ENCODE measurements at places on chromosomes 6 and 20.

GRCh38 chr6:24646771-24647170, 780 bp upstream of the KIAA0319 start:
- DNase-seq: no peak

GRCh38 chr20:36827541-36828279, 48.2 kb upstream of the TLDC2 start:
- no peak for DNase-seq

DNA sequence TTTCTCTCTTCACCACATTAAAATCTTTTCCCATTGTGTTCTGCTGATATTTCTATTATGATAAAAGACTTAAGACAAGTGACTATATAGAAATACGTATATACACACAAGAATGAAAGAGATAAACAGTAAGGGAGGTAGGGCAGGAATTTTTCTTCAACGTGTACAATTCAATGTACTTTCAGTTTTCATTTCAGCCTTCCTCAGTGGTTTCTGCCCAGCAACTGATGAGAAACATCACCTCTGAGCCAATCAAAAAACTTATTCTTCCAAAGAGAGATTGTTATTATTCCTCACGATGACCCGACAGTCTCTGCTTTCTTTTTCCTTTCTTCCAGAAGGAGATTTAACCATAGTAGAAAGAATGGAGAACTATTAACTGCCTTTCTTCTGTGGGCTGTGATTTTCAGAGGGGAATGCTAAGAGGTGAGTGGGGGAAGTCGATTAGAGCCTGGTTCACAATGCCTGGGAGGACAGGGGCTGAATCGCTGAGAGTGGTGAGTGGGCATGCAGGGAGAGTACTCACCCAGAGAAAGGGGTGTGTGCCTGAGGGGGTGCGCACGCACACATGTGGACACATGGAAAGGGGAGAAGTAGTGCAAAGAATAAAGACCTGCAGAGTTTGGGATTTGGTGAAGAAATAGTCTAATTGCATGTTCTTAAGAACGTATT, at the start of gene BTN3A1:
TSS of gene BTN3A1 (plus strand) at position 289 of the 672 bp plus-strand sequence. CDS start 3,289 bp downstream, outside the sequence.
- DNase-seq: peak; percentile 56

DNA sequence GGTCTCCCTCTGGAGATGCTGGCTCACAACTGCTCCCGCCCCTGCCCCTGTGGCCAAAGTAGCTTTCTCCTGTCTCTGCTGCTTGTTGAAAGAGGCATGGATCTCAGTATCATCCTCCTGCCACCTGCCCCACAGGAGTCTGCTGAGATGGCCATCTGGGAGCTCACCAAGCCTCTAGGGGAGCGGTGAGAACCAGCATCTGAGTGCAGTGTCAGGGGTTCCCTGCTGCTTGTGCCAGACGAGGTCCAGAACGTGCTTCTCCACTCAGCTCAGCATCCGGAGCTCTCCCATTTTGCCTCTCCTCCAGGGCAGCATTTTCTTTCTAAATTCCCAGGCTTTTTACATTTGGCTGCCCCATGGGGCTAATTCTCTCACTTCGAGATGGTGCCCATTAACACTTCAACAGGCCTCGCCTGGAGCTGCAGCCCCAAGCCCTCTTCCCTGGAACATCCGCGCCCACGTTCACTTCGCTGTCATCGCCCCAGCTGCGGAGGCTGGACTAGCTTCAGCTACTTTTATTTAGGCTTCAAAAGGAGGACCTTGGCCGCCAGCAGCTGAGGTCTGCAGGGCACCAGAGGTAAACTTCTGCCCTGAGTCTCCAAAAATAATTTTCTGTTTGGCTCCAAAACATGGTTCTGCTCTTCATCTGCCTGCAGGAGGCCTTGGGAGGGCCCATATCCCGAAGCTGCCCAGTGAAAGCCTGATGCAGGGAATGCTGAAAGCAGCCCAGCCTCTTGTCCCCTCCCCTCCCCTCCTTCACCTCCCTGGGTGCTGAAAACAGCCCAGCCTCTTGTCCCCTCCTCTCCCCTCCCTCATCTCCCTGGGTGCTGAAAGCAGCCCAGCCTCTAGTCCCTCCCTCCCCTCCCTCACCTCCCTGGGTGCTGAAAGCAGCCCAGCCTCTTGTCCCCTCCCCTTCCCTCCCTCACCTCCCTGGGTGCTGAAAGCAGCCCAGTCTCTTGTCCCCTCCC, 25.2 kb upstream of the MLN start:
- no peak for DNase-seq

DNA sequence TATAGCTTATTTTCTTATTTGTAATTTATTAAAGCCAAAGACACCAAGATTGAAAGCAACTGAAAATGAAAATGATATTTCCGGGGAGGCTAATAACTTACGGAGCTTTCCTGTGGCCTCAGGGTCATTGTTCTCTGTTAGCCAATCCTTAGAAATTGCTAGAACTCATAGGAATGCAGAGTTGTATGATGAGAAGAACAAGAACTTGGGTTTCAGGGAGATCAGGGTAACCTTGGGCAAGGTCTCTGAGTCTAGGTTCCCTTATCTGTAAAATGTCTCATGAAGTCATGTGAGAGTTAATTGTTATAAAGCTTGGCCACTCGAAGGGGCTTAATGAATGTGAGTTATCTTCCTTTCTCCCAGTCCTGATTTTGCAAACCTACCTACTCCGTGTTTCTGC, 20.1 kb upstream of the SERINC3 start:
- DNase-seq: no peak

DNA sequence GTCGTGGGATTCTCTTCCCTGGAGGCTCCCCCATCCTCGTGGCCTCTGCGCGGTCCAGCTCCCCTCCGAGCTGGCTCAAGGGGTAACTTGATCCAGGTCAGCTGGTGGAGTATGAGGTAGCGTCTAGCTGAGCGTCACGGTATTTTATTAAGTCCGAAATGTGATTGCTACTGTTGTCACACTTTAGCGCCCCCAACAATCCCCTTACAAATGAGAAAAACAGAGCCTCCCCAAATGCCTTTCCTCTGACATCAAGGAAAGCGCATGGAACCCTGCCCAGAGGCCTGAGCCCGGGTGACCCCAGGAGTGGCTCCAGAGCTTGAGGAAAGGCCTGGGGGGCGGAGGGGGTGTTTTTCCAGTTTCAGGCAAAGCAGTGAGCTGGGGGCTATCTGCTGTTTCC, 192.4 kb downstream of the ZMYND8 start:
- no peak for DNase-seq

DNA sequence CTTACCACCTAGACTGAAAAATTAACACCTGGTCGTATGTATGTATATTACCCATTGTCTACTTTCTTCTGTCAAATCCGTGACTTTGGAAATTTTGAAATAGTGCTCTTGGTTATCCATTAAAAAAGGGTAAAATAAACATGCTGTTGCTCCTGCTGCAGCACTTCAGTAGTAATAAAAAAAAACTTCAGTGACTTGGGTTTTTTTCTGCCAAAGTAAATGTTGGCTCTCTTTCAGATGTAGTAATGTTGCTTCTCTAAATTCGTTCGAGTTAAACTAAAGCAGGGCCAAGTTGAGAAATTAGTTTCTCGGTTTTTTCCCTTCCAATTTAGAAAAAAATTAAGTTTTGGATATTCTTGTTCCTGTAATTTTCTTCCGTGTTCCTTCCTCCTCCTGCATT, 34.2 kb downstream of the JARID2 start:
- no peak for DNase-seq

DNA sequence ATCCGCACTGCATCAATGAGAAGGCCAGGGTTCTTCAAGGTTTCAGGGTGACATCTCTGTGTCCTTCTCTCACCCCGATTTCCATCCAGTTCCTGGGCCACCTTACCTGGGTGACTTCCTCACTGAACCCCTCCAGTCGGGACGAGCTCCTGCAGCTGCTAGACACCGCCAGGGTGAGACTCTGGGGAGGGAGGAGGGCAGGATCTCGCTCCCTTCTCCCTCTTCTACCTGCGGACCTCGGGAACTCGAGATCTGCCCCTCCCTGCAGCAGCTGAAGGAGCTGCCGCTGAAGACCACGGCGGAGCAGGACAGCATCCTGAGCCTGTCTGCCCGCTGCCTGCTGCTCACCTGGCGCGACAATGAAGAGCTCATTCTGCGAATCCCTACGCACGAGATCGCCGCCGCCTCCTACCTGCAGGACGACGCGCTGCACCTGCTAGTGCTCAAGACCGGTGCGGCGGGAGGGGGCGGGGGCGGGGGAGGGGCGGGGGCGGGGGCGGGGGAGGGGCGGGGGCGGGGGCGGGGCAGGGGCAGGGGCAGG, 7.5 kb downstream of the CCM2L start:
- peak; percentile 39 for DNase-seq

DNA sequence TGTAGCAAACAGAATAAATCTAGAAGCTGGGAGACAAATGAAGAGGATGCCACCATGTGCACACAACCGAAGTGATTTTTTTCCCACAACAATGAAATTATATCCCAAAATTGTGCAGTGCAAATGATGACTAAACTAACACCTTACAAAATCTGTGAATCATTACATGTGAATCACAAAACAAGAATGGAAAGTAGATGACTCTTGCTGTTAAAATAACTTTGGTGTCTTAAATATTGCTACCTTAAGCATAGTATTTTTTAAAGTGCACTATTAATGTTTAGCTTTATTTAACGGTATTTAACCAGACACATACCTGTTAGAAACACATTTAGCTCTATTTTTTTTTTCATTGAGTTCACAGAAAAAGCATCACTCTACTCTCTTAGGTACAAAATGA, 190.8 kb downstream of the TBC1D32 start:
- DNase-seq: no peak

DNA sequence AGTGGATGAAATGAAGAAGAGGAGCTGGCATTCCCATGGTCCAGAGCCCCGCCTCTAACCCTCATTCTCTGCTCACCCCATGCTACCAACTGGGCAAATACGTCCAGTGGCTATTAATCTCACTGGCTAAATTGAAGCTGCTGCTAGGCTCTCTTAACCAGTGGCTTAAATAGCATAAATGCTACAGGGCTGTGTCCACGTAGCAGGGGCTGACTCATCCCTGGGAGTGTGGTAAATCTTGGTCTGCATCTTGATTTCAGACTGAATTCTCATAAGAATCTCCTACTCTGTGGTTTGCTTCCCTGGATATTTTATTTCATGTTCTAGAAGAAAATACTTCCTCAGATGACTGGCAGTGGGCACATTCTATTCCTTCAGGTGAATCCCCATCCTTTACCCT, 193.1 kb upstream of the ARG1 start:
- DNase-seq: no peak

DNA sequence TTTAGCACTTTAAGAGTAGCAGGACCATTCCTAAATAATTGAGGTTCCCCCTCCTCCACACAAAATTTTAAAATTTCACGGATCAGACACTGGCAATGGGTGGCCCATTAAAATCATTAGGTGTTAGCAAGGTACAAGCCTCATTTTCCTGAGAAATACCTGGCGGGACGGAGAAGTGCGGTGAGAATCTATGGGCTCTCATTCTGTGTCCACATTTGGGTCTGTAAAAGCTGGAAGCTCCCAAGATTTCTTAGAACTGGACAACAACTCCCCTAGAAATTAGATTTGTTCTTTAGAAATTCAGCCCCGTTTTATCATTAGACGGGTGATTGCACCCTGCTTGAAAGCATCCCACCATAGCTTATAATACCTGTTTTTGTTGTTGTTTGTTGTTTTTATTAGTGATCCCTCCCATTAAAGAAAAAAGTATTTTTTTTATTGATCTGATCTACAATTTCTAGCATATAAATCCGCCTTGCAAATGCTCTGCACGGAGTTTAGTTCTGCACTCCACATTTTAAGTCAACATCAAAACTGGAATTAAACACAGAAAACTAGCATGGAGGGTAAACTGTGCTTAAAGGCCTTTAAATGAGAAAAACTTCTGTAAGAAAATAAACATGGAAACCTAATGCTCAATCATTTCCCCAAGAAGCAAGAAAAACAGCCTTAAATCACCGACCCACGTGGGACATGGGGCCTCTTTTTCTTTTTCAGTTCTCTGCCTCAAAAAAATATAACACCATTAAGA, 5.7 kb downstream of the SIM1 start:
- DNase-seq: no peak

GRCh38 chr6:129248946-129249345, 366.0 kb downstream of the LAMA2 start:
- DNase-seq: no peak

- DNase-seq: no peak
Measured at GRCh38 chr6:110214338-110214737, 34.1 kb downstream of the CDC40 start.

DNA sequence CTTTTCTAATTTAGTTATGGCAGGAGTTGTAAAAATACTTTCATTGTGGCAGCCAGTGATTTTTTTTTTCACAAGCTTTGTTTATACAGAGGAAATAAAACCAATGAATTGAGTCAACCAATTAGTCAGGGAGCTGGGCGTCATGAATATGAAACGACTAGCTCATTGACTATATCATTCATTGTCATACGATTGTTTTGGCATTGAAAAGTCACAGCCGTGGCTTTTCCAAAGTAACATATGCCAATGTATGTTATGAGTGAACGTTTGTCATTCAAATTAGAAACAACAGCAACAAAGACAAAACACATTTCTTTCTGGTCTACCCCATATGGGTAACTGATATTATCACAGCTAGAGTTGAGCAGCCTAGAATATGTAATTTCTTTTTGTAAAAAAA, 810.6 kb downstream of the EPHA7 start:
- no peak for DNase-seq

- DNase-seq: no peak
Measured at GRCh38 chr6:90288404-90288803, 8.2 kb downstream of the BACH2 start.

DNA sequence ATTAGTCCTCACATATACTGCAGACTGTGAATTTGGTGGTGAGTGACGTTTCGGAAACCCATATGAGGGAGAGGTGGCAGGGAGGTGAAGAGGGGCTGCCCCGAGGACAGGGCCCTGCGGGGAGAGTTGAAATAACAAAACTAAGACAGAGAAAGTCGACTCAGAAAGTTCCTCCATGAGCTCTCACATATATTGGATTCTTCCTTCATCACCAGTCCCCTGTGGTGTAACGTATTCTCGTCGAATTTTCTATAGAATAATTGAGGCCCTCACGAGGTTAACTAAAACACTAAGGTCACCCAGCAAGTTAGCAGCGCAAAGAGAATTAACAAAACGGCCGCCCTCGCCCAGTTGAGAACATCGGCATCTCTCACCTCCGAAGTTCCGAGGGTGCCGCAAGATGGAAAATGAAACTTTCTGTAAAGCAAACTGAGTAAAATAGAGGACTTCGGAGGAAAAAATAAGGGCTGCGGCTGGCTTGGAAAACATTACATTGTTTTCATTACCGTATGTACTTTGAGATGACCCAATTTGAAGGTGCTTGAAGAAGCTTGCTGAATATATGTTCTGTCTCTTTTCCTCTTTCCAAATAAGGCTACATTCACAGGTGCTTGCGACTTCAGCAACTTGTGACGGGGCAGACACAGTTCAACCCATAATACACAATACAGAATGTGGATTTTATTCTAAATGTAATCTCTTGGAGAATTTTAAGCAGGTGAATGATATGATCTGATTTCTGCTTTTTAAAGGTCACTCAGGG, 490.9 kb upstream of the JARID2 start:
- no peak for DNase-seq

- no peak for DNase-seq
Measured at GRCh38 chr6:136012198-136012887, 160.8 kb downstream of the PDE7B start.
